ENCODE measurements at places on chromosomes 12 and 14.

GRCh38 chr12:91361864-91362263 is 179.2 kb upstream of the DCN start:
- DNase-seq: peak; percentile 26

GRCh38 chr12:10386857-10387256 is 3.0 kb downstream of the KLRK1 start:
- no peak for DNase-seq

DNA sequence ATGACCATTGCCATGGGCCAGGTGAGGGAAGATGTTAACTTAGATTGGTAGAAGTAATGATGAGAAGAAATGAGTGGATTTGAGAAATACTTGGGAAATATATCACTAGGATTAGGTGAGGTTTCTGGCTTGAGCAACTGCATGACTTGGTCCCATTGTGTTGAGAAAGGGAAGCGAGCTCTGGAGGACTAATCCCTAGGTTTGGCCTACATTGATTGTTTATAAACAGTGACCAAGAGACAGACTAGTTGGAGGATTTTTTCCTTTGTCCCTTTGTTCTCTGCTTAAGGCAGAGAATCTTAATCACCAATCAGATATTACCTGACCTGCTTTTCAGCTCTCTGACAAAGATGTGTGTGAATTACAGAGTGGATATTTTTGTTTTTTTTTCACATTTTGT is 100.5 kb downstream of the AEBP2 start:
- DNase-seq: no peak

DNA sequence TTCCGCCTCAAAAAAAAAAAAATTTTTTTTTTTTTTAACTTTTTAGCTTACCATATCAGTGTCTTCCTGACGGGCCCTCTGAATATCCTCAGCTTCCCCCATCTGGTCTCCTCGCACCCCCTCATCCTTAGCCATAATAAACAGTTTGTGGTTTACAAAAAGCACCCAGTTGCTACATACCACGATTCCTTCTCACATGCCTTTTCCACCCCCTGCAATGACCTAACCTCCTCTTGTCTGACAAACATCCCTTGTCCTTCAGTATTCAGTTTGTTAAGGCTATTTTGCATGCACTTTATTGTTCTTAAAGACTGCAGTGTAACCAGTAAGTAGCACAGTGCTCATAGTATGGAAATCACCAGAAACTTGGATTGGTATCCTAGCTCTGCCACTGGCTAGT is 88.5 kb downstream of the PPM1H start:
- DNase-seq: no peak

DNA sequence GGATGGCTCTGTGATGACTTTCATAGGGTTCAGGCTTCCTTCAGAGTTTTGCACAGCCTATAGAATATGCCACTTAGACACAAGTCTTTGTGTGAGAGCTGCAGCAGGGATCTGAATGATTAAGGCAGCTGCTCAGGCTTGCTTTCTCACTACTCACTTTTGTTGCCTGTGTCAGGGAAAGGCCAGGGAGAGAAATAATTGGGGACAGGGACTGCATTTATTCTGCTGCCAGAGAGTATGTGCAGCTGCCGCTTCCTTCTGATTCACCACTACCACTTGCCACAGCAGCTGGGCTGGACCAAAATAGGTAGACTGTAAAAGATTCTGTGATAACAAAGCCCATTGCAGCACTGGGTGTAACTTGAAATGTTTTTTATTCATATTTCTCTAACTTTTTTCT is 49.7 kb downstream of the TRMT5 start:
- DNase-seq: peak; percentile 16

GRCh38 chr12:131441060-131441396 is 269.9 kb upstream of the SFSWAP start:
- DNase-seq: peak; percentile 9

DNA sequence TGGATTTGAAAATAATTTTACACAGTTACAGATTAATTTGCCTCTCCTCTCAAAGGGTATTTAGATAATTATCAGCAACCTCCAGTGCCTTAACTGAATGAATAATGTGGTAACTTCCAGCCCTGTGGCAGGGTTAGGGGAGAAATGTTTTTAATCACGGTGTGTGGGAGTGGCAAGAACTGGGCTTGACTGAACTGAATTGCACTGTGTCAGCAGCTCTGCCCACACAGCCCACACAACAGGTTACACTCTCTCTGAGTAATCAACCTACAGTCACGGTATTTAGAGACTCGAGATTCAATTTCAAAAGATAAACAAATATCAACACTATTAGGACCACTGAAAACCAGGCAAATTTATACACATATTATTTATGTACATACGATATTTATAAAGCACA is 198.5 kb downstream of the KCNC2 start:
- DNase-seq: no peak

DNA sequence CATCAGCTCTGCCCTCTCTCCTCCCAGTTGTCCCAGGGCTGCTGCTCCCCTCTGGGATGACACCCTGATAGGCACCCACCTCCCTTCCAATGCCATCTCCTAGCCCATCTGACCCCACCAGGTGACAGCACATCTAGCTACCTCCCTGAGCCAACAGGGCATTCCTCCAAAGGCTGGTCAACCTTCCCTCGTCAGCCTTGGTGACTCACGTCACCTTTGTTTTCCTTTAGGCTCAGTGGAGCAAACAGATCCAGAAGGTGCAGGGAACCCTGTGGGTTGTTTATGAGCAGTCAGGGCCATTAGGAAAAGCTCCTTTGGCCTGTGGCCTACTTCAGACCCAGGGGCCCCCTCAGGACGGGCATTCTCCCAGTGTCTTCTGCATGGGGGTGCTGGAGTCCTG is 32.4 kb downstream of the PIGH start:
- DNase-seq: no peak

GRCh38 chr14:23358042-23358441 is 5.4 kb upstream of the SLC22A17 start:
- no peak for DNase-seq

DNA sequence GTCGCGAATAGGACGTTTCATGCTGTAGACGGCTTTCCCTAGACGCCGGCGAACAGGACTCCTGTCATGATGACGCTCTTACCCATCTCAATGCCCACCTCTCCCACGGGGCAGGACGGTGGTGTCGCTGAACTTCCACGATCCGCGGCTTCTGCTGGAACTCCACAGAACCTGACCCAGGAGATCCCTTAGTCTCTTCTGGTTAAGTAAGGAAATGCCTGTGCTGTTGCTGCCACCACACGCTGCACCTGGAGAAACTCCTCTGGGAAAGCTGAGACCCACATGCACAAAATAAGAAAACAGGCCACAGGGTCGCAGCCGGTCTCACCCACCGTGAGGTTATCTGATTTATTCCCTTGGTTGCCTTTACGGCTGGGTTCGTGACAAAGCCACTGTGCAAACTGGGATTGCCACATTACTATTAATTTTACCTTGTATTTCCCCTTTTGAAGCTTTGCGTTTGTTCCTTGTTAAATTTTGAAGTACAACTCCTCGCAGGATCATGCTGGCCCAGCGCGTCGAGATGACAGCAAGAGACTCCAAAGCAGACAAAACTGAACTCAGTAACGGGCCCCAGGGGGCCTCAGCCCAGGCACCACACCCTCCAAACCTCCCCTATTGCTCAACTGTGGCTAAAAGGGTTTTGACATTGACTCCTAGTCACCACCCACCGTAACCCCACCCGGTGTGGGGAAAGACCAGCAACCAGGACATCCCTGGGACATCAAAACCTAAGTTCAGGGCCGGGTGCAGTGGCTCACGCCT is 9.2 kb upstream of the MMP17 start:
- no peak for DNase-seq

- DNase-seq: no peak
These were observed 183.5 kb upstream of the C14orf180 start for GRCh38 chr14:104395941-104396681.

- no peak for DNase-seq
These were observed 101.9 kb downstream of the RIN3 start for GRCh38 chr14:92615451-92615850.

Measured in erythroblast (primary cell).